ENCODE measurements at places on chromosomes 7 and 10. TPM values are rescaled to one million over a fixed set of nuclear protein-coding genes. Genes with fewer than 3 reads are reported as not detected.

DNA sequence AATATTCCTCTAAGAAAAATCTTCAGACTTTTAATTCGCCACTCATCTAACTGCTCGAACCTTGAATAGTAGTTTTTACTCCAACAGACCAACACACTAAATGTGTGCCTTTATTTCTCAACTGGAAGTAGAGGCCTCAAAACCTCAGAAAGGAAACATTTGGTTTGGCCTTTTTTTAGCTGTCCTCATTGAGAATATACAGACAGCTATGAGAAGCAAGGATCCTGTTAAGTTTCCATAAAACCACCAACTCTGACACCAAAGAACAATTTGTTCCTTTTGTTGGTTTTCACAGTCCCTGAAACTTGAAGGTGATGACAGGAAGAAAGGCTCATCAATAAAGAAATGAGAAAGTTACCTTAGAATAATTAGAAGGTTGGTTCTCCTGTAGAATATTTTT is 199.2 kb upstream of the MEOX2 start:
- no peak for DNase-seq

- DNase-seq: no peak
Measured at GRCh38 chr7:101373812-101374614, 11.3 kb downstream of the COL26A1 start.

DNA sequence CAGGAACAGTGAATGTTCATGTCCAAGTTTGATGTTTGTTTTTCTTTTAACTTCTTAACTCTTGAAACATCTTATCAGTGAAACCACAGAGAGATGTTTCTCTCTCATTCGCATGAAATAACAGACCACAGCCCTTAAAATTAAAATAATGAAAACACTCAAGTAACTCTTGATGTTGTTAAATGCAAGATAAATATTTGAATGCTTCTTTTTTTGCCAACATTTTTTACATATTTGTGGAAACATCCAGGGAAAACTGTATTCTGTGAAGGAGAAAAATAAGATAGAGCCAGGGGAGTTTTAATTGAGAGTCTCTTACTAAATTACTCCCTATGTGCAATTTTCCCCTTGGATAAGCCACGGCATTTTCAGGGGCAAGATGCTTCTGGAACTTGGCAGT is 361.8 kb upstream of the MGMT start:
- DNase-seq: no peak

GRCh38 chr7:104627516-104627915 is 299.1 kb downstream of the LHFPL3 start:
- no peak for DNase-seq

Gene MMD2
- not detected for total RNA-seq

Gene GRM3
- total RNA-seq: 0.30 TPM

All from H7 (cell line).